CMK (cell line): ENCODE measurements at places on chromosomes 6 and 20.
A peak's percentile ranks its signal among the peaks of the same experiment; 100 is the strongest.

DNA sequence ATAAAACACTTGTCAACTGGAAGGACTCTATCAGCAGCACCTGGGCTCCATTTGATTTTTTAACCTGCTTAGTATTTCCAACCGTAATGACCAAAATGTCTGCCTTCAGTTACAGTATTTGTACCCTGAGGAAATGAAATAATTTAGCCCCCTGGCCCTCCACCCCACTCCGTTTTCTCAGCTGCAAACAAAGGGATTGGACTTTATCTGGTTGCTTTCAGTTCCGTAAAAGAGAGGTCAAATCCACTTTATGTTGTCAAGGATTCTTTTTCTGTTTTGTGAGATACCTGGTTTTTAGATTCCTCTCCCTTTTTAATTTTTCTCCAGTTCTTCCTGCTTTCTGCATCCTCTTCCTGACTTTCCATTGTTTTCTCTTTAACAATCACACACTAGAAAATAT lies 64.4 kb upstream of the BMP2 start:
- no peak for DNase-seq

GRCh38 chr6:168192901-168193815 lies 114.1 kb upstream of the FRMD1 start:
- no peak for DNase-seq

GRCh38 chr20:8335495-8336195 lies 203.6 kb downstream of the PLCB1 start:
- DNase-seq = no peak

GRCh38 chr6:113776998-113777397 lies 80.1 kb upstream of the MARCKS start:
- no peak for DNase-seq

DNA sequence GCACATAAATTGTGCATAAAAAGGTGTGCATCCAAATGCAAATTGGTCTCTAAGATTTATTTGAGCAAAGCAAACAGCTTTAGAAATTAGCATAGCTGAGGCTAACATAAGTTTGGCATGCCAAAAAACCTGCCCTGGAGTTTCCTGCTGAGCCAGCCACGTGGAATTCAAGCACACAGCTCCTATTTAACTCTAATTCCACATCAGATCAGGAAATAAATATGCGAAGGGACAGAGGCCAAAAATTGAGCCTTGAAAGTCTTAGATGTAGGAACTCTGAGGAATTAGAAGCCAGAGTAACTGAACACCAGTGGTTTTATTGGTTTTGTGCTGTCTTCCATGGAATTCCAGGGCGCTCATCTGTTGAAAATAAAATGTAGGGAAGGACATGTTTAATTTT lies 19.6 kb downstream of the SOBP start:
- no peak for DNase-seq

GRCh38 chr6:44478158-44478557 lies 90.7 kb downstream of the CDC5L start:
- DNase-seq = no peak

GRCh38 chr20:59752101-59752586 lies 147.8 kb downstream of the PHACTR3 start:
- no peak for DNase-seq

DNA sequence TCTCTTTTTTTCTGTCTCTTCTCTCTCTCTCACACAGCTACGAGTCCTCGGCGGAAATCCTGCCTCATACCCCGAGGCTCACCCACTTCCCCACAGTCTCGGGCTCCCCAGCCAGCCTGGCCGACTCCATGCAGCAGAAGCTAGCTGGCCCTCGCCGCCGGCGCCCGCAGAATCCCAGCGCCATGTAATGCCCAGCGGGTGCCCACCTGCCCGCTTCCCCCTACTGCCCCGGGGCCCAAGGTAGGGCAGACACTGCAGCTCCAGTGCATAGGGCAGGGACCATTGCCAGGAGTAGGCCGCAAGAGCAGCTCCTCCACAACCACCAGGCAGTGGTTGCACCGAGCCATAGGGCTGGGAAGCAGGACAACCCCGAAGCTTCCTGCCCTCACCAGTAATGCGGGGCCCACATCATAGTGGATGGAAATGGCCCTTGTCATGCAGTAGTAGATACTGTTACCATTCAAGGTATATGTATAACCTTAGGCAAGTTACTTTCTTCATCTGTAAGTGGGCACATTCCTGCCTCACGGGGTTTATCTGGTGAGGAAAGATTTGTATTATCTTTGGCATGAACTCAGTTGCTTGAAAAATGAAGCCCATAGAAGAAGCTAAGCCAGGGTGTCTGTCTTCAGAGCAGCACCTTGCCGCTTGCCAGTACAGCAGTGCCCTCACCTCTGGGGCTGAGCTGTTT lies 36.9 kb upstream of the ID1 start:
- DNase-seq = no peak

DNA sequence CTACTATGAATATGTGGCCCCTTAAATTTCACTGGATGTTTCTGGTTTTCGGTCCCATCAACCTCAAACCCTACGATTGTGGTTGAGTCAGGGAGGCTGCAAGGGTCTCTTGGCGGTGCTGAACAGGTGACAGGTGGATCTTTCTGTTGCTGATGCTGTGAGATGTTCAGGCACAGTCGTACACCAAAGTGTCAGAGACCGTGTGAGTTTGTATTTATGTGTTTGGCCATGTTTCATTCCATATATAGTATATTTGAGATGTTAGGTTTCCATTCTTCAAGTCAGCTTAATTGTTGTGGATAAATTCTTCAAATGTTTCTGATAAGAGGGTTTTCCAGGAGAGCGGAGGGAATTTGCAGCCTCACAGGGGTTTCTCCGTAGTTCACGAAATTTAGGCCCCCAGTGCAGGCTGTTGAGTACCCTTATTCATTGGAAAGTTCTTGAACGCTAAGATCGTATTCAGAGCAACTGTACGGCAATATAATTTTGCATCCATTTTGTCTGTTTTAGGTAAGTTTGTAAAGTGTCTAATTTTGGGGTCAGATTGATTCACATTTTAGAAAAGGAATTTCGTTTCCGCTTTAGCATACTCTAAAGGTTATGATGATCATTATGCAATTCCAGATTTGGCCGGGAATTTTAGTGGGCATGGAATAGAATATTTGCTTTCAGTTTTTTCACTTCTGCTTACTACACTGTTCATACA lies 1.2 kb downstream of the TAB2 start:
- no peak for DNase-seq

DNA sequence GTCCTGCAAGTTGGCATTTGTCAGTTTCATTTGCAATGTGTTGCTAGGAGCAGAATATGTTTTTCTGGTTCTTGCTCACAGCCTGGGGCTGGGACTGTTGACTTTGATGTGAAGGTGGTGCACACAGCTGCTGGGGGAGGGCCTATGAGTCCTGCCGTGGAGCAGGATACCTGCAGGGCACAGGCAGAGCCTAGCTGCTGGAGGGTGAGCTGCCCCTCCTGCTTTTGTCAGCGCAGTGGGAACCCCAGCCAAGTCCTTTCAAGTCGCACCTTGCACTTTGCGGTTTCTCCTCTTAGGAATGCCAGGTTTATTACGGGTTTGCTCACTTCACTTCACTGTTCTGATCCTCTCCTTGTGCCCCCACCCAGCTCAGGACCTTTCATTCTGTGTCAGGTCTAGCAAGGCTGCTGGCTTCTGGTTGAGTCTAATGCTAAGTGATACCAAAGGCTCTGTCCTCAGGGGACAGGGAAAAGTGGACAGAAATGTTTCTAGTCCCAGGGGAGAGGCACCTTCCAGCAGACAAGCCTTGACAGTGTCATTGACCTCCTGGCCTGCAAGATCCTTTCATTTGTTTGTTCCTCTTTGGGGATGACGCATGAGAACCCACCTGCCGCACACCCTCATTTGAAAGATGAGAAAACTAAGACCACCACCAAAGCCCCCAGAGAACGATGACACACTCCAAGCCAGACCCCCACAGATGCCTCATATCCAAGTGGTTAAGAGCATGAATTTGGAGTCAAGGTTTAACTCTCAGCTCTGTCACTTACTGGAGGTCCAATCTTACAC lies 2.7 kb upstream of the SPO11 start:
- DNase-seq = no peak

GRCh38 chr6:138197570-138197969 lies 20.7 kb downstream of the PBOV1 start:
- no peak for DNase-seq

GRCh38 chr6:157841211-157841840 lies 18.3 kb downstream of the SNX9 start:
- DNase-seq = no peak

DNA sequence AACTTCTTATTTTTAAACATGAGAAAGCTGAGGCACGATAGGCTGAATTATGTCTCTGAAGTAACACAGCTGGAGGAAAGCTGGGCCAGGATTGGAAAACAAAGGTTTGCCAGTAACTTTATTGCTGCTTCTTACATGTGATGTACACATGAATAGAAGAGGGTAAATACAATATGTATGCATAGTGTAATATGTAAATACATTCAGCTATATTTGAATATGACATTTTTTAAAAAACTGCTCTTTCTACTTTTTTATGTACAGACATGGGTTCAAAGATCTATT lies 90.2 kb downstream of the ADTRP start:
- no peak for DNase-seq

GRCh38 chr6:84416043-84416657 lies 188.7 kb upstream of the CEP162 start:
- no peak for DNase-seq

GRCh38 chr6:43990627-43991619 lies 136.3 kb downstream of the MRPL14 start:
- DNase-seq = peak; percentile 75

DNA sequence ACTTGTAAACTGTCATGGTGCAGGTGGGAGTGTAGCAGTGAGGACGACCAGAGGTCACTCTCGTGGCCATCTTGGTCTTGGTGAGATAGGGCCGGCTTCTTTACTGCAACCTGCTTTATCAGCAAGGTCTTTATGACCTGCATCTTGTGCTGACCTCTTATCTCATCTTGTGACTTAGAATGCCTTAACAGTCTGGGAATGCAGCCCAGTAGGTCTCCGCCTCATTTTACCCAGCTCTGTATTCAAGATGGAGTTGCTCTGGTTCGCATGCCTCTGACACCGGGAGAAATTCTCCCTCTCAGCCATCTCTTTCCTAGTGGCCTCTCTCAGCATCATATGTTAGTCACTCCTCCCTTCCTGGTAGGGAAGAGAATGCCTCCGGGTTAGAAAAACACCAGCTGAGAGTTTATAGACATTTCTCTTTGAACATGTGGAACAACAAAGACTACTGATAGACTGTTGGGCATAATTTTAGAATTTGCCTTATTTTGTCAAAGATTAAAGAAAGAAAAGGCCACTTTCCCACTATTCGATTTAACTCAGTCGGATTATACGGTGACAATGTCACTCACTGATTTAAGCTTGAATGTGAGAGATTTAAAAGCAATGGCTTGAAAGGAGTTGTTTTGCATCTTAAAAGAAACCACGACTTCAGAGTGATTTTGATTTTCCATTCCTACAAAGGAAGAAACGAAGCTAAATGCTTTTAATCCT lies 67.9 kb upstream of the SNX9 start:
- DNase-seq = no peak

DNA sequence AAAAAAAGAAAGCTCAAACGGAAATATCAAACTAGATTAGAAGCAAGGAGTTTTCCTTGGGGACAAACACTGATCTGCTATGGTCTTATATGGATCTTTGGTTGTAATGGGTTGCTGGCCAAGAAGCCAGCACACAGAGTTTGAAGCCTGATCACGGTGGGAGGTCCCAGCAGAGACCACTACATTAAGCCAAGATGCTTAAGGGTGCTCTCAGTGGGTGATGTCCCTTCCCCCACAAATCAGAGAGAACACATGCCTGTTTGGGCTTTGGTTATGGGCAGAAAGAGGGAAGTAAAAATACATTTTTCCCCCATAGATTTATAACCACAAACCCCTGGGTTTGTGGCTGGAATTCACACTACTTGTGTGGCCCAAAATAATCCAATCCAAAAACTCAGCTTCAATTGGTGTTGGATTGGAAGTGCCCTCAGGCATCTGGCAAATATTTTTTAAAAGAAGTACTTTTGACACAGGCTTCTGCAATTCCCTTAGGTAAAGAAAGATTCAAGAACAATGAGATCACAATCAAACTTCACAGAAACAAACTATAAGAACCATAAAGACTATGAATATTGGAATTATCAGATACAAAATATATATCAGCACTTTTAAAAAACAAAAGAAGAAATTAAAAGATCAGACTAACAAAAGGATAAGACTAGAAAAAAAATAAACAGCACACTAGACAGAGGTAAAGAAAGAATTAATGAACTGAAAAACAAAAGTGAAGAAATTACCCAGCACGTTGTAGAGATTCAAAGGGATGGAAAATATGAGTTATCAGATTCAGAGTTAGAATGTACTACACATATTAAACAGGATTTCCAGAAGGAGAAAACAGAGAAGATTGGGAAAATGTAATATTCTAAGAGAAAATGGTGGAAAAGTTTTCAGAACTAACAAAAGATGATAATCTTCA lies 44.7 kb downstream of the ESF1 start:
- no peak for DNase-seq

DNA sequence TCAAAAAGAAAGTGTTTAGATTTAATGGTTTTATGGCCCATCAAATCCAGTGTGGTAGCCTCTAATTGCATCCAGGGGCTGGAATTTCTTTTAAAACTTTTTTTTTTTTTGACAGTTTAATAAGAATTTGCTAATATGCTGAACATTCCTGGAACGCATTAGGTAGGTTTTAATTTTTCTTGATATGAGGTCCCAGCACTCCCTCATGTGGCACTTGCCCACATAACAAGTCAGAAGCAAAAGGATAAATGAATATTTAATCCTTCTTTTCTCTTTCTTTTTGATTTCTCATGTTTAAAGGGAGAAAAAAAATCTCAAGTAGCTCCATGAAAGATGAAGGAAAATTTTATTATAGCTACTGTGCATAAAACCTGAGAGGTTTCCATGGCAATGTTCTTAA lies 13.5 kb downstream of the HAO1 start:
- DNase-seq = no peak

GRCh38 chr6:28880519-28880893 lies 43.3 kb downstream of the TRIM27 start:
- no peak for DNase-seq

DNA sequence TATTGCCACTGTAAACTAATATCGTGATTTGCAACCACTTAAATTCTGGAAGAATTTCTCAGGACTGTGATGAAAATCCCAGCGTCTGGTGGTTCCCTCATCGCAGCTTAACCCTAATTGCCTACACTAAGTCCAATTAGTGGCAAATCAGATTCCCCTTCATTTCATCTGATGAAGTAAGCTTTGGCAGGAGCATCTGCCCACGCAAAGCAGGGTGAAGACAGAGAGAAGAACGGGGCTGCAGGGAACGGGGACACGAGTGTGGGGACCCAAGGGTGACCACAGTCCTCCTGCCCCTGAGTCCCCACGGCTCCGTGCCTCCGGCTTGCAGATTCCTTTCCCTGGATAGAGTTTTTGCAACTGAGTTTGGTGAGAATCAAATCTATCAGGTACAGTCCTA lies 159.5 kb downstream of the LY86 start:
- no peak for DNase-seq
